ENCODE measurements at places on chromosomes 13 and 19. TPM values are rescaled to one million over a fixed set of nuclear protein-coding genes. Genes with fewer than 3 reads are reported as not detected.

DNA sequence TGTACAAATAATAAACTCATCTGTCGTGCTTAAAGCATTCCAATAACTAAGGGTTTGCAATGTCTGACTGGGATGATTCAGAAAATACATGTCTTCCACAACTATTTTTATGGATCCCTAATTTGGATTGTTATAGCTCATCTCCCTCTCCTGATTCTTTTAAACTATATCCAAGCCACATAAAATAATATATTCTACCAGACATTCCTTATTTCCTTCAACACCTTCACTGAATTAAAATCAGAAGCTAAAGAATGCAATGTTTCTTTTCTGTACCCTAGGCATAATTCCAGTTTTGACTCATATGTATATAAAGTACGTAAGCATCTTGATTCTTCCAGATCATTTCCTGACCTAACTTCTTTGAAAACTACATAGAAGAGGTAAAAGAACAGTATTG is 420.4 kb downstream of the EFNB2 start:
- no peak overlapping the region for H3K4me3 ChIP-seq
- no peak for DNase-seq
- peaks cover 52% of the 10 kb centered on the region for H3K4me1 ChIP-seq
- no peaks in the 10 kb centered on the region for H3K27me3 ChIP-seq

DNA sequence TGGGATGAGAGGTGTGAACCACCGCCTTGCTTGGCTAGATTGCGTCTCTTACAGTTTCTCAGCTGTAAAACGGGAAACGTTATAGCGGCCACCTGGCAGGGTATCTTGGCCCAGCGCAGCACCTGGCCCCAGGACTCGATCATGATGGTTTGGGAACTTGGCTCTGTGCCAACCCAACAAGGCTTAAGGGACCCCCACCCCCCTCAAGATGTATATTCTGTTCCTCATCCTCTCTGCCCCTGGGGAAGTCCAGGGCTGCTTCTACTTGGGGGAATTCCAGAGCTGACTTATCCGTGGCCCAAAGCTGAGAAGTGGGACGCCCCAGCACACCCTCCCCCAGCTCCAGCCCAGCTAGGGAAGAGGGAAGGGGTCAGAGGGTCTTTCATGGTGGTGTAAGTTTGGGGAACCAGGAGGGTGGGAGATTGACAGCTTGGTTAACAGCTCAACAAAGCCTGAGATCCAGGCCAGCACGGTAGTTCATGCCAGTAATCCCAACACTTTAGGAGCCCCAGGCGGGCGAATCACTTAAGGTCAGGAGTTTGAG is 695 bp downstream of the ICAM1 start:
- H3K27ac ChIP-seq, result no peak overlapping the region
- H3K4me1 ChIP-seq, result peaks cover 11% of the 10 kb centered on the region
- no peaks in the 10 kb centered on the region for H3K27me3 ChIP-seq
- no peaks in the 10 kb centered on the region for H3K36me3 ChIP-seq
- peak; percentile 58 for DNase-seq

GRCh38 chr13:40813667-40814454 is 24.4 kb downstream of the SLC25A15 start:
- no peaks in the 10 kb centered on the region for H3K4me1 ChIP-seq
- H3K27ac ChIP-seq, result no peak overlapping the region
- peak; percentile 30 for DNase-seq

Gene PSG7
- total RNA-seq, result not detected

Gene FPR3
- 1.1 TPM for total RNA-seq

- peaks cover 10% of the 10 kb centered on the region for H3K36me3 ChIP-seq
- no peaks in the 10 kb centered on the region for H3K27me3 ChIP-seq
- H3K27ac ChIP-seq, result peak overlapping the region; percentile 22
- H3K4me1 ChIP-seq, result peaks cover 11% of the 10 kb centered on the region
- H3K4me3 ChIP-seq, result no peak overlapping the region
- DNase-seq, result peak; percentile 99
Observed at GRCh38 chr19:4815426-4816201, 15.9 kb downstream of the TICAM1 start.

GRCh38 chr19:46978171-46978869 is 41.3 kb upstream of the NPAS1 start:
- no peaks in the 10 kb centered on the region for H3K27me3 ChIP-seq
- peak overlapping the region; percentile 99 for H3K27ac ChIP-seq
- peaks cover 70% of the 10 kb centered on the region for H3K4me1 ChIP-seq
- H3K4me3 ChIP-seq, result no peak overlapping the region

GRCh38 chr19:3056417-3057088 is 5.7 kb downstream of the TLE5 start:
- H3K27ac ChIP-seq, result no peak overlapping the region
- H3K36me3 ChIP-seq, result peaks cover 48% of the 10 kb centered on the region
- no peak overlapping the region for H3K4me3 ChIP-seq
- no peaks in the 10 kb centered on the region for H3K27me3 ChIP-seq
- H3K4me1 ChIP-seq, result peaks cover 13% of the 10 kb centered on the region
- DNase-seq, result peak; percentile 78

- peak; percentile 85 for DNase-seq
- H3K4me1 ChIP-seq, result peaks cover 16% of the 10 kb centered on the region
- H3K27me3 ChIP-seq, result no peaks in the 10 kb centered on the region
- H3K36me3 ChIP-seq, result peaks cover 82% of the 10 kb centered on the region
- no peak overlapping the region for H3K4me3 ChIP-seq
- peak overlapping the region; percentile 52 for H3K27ac ChIP-seq
Observed at GRCh38 chr19:43743059-43743458, 11.7 kb downstream of the SMG9 start.

GRCh38 chr13:90485436-90485835 is 862.1 kb upstream of the MIR17HG start:
- H3K27ac ChIP-seq, result no peak overlapping the region
- H3K4me1 ChIP-seq, result peaks cover 11% of the 10 kb centered on the region
- no peaks in the 10 kb centered on the region for H3K36me3 ChIP-seq
- H3K27me3 ChIP-seq, result no peaks in the 10 kb centered on the region
- DNase-seq, result peak; percentile 25

Gene CYP4F12
- total RNA-seq, result not detected

Gene TBXA2R
- 1.5 TPM for total RNA-seq

Gene PTH2
- not detected for total RNA-seq

DNA sequence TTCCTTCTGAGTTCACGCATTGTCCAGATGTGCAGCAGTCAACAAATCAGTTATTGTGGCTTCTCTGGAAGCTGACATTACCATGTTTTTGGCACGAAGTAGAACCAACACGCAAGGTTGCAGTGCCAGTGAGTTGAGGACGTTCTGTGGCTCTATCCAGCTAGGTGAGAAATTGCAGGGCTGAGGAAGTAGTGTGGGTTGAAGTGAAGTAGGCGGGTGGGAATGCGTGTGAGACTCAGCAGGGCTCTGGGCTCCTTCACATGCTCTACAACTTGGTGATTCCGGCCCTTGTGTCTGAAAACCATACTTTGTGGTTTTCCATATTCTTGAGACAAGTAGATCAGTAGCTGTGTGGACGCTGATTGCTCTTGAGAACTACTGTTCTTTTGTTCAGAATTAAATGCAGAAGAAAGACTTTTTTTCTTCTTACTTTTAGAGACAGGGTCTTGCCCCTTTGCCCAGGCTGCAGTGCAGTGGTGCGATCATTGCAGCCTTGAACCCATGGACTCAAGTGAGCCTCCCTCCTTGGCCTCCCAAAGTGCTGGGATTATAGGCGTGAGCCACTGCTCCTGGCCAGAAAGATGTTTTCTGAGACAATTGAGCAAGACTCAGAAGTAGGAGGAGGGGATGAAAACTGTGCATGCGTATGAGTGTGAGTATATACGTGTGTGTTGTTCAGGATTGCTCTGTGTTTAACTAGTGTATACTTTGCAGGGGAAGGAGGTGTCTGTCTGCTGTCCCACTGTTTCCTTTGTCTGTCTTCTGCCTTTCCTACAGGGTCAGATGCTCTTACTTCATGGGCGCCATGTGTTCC is 46.2 kb downstream of the GATAD2A start:
- H3K27ac ChIP-seq, result no peak overlapping the region
- no peaks in the 10 kb centered on the region for H3K4me1 ChIP-seq
- H3K27me3 ChIP-seq, result no peaks in the 10 kb centered on the region
- no peak for DNase-seq
- H3K4me3 ChIP-seq, result no peak overlapping the region

DNA sequence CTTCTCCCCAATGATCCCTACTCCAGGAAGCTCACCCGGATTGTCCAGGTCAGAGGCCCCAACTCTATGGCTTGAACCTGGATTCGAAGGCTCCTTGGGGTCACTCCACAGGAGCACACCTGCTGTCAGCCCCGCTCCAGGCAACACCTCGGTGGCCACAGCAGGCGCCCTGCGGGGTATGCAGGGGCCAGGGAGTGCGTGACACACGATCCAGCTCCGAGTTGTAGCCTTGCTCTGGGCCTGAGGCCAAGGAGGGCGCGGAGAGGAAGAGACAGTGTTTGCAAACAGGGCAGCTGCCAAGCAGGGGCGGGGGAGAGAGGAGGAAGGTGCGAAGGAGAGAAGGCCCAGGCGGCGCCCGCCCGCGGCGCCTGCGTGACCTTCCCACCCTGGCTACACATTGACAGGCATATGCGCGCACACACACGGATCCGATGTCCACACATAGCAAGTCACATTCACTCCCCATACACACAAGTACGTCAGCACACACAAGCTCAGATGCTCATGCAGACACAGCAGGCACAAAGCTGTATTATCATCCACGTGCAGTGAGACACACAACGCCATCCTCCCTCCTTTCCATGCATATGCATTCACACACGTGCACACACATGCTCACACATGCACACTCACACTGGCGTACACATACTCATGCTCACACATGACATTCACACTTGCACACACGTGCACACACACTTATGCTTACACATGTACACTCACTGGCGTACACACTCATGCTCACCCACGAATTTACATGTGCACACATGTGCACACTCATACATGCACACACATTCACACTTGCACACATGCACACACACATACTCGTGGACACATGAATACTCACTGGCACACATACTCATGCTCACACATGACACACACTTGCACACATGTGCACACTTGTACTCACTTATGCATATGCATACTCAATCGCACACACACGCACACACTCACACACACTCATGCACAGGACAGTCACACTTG is 10.4 kb downstream of the SBK2 start:
- peak; percentile 93 for DNase-seq
- no peak overlapping the region for H3K27ac ChIP-seq
- no peak overlapping the region for H3K4me3 ChIP-seq
- peaks cover 3% of the 10 kb centered on the region for H3K4me1 ChIP-seq
- H3K27me3 ChIP-seq, result no peaks in the 10 kb centered on the region

DNA sequence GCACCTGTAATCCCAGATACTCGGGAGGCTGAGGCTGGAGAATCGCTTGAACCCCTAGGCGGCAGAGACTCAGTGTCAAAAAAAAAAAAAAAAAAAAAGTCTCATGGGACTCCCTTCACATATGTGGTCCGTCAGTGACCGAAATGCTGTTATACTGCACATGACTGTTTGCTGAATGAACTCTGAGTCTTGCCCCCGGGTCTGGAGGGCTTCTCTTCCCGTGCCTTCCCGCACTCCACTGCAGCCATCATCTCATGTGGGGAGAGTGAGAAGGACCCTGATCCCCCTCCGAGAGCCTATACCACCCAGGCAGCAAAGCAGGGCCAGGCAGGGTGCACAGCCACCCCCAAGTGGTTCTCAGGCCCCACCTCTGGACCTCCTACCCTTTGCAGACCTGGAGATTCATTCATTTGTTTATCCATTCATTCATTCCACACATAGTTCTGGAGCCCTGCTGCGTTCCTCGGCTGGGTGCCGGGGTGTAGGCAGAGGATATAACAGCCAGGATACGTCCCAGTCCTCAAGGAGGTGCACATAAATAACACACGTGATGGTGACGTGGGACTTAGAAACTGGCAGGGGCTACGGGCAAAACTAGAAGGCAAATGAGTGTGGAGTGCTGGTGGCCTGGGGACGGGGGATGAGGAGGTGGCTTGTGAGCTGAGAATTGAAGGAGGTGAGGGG is 14.2 kb downstream of the NDUFA11 start:
- peaks cover 4% of the 10 kb centered on the region for H3K4me1 ChIP-seq
- peak; percentile 83 for DNase-seq
- no peak overlapping the region for H3K4me3 ChIP-seq
- H3K27ac ChIP-seq, result no peak overlapping the region
- peaks cover 24% of the 10 kb centered on the region for H3K27me3 ChIP-seq

Gene MEIOSIN
- not detected for total RNA-seq

GRCh38 chr19:1602091-1602707 is 3.1 kb downstream of the UQCR11 start:
- peaks cover 15% of the 10 kb centered on the region for H3K4me1 ChIP-seq
- H3K27me3 ChIP-seq, result no peaks in the 10 kb centered on the region
- DNase-seq, result no peak
- H3K27ac ChIP-seq, result no peak overlapping the region

DNA sequence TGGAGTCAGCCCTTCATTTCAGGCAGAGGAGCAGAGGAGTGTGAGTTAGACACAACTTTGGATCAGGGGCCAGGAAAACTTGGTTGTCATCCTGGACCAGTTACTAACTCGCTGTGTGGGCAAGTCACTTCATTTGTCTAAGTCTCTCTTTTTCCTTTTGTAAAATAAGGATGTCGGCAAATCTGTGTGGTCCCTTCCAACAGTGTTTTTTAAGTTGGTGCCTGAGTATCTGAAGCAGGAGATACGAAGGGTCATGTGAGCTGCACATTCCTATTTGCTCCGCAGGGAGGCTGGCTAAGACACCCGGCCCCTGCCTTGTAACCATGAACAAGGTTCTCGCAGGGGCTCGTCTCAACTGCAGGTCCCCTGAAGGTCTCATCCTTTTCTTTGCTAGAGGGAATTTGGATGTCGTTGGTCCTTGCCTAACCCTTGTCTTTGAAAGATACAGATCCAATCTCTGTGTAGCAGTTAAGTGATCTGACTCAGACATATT is 64.3 kb downstream of the LRCH1 start:
- no peak overlapping the region for H3K4me3 ChIP-seq
- peaks cover 17% of the 10 kb centered on the region for H3K4me1 ChIP-seq
- H3K36me3 ChIP-seq, result no peaks in the 10 kb centered on the region
- H3K27ac ChIP-seq, result no peak overlapping the region
- no peaks in the 10 kb centered on the region for H3K27me3 ChIP-seq

DNA sequence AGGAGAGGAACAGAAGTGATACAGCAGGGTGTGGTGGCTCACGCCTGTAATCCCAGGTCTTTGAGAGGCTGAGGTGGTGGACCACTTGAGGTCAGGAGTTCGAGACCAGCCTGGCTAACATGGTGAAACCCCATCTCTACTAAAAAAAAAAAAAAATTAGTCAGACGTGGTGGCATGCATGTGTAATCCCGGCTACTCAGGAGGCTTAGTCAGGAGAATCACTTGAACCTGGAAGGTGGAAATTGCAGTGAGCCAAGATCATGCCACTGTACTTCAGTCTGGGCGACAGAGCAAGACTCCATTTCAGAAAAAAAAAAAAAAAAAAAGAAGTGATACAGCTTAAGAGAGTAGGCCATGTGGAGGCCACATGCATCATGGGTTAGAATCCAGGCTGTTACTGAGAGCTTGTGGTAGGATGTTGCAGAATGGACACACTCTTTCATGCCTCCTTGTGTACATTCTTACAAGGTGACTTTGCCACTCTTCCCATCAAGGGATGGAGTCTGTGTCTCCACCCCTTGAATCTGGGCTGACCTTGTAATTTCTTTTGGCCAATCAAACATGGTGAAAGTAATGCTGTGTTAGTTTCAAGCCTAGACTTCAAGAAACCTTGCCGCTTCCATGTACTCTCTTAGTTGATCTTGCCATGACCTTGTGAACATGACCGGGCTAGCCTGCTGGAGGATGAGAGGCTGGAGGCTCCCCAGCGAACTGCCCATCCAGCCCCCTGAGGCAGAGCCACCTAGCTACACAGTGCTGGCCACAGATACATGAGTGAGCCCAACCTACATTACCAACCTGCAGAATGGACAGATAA is 12.3 kb downstream of the FAM187B start:
- peaks cover 8% of the 10 kb centered on the region for H3K4me1 ChIP-seq
- H3K36me3 ChIP-seq, result no peaks in the 10 kb centered on the region
- H3K27ac ChIP-seq, result no peak overlapping the region
- no peak overlapping the region for H3K4me3 ChIP-seq

Data from osteoblast (primary cell).